ENCODE measurements at places on chromosomes 6 and 20. TPM values are rescaled to one million over a fixed set of nuclear protein-coding genes. Genes with fewer than 3 reads are reported as not detected.

DNA sequence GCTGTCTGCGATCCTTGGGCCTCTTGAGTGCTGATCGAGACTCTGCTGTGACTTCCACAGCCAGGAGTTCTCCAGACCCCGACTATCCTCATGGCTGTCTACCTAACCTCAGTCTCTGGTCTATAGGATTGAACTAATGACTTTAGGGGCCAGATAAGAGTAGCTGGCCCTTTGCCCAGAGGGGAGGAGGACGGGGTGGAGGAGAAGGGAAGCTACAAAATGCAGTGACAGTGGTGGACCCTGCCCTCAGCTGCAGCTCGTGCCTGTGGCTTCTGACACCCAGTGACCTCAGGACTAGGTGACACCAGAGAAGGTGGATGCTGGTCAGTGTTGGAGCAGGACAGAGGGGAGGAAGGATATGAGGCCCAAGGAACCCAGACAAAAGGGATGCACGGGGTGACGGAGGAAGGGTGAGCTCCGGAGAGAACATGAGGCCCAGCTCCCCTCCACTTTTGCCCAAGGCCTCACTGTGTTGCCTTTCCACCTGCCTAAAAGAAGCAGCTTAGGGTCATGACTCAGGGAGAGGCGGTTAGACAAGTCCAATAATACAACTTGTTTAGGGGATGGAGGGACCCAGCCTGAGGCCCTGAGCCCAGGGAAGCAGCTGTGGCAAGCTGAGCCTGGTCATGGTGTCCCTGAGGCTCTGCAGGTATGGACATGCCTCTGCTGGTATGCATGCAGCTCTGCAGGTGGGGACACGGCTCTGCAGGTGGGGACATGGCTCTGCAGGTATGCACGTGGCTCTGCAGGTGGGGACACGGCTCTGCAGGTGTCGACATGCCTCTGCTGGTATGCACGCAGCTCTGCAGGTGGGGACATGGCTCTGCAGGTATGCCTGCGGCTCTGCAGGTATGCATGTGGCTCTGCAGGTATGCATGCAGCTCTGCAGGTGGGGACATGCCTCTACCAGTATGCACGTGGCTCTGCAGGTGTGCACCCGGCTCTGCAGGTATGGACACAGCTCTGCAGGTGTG, 67.7 kb downstream of the SYNJ2 start:
- DNase-seq = no peak

DNA sequence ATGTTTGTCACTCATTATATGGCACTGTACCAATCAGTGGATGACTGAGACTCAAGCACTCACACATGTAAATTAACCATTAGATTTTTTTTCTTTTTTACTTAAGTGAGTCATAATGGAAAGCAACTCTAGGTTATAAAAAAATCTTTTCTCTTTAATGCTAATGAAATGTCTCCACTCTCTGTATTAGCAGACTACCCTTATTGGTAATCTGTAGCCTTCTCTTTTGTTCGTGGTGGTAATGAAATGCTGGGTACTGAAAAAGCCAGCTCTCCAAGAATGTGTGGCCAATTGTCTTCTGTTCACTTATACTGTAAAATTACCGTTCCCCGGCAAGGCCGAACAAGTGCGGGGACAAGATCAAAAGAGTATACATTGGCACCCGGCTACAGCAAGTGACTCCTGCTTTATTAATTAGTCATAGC, 69.0 kb downstream of the AFG1L start:
- DNase-seq = no peak

GRCh38 chr6:47402081-47402480, 75.5 kb upstream of the CD2AP start:
- no peak for DNase-seq

DNA sequence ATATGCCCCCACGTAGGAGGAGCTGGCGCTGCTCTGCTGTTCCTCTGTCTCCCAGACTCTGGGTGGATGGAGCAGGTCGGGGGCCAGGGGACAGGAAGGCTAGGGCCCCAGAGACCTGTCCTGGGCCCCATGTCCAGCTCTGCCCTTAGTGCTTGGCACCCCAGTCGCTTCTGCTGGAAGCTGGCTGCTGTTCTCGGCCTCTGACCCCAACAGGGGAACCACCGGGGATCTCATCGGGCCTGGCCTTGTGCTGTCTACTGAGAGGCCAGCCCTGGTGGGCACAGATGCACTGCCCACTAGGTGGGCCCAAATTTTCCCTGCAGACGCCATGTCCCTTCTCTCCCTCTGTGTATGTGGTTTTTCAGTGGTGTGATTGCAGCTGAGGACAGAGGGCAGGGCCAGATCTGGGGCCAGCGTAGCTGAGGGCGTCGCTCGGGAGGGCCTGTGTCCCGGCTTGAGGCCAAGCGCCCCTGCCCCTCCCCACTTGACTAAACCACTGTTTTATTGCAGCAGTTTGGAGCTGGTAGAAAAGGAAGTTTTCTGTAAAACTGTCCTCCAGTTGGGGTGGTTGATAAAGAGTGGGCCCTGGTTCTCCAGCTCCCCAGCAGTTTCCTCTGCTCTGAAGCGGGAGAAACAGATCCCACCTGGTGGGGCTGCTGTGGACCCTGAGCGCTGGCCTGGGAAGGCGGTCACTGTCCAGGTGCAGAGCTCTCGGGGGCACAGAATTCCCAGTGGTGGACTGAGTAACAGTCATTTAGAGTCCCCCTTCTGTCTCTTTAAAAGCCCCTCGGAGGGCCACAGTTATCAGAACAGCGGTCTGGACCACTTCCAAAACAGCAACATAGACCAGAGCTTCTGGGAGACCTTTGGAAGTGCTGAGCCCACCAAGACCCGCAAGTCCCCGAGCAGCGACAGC, 5.9 kb upstream of the COL20A1 start:
- DNase-seq = no peak

GRCh38 chr6:43933148-43933885, 163.3 kb downstream of the VEGFA start:
- peak; percentile 80 for DNase-seq

DNA sequence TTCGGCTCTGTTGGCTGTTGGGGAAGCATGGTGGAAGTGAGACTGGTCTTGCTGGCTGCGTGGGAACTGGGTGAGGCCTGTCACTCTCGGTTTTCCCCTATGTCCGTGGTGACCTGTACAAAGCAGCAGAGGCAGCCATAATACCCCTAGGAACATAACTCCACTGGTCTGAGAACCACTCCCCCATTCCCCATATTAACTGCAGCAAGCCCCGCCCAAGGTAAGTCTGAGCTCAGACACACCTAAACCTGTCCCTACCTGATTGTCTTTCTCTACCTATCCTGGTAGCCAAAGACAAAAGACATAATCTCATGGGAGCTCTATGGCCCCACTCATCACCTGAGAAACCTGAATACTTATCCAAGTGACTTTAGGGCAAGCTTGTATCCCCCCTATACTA, 156.3 kb upstream of the PHACTR1 start:
- DNase-seq = no peak

DNA sequence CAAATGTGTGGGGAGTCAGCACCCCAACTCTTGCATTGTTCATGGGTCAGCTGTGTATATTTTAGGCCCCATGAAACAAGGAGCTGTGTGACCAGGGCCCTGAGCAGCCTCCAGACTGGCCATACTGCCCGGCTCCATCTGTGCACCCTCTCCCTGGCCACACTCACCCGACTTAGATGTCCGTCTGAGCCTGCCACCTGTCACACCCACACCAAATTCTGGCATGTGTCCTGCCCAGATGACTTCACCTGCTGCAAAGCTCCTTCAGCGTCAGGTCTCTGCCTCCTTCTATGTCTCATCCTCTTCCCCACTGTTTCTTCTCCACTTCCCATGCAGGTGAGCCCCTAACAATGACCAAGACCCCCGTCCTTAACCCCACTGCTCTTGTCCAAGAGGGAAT, 88.1 kb upstream of the THBS2 start:
- no peak for DNase-seq

GRCh38 chr6:39056681-39057080, 8.1 kb downstream of the GLP1R start:
- no peak for DNase-seq

DNA sequence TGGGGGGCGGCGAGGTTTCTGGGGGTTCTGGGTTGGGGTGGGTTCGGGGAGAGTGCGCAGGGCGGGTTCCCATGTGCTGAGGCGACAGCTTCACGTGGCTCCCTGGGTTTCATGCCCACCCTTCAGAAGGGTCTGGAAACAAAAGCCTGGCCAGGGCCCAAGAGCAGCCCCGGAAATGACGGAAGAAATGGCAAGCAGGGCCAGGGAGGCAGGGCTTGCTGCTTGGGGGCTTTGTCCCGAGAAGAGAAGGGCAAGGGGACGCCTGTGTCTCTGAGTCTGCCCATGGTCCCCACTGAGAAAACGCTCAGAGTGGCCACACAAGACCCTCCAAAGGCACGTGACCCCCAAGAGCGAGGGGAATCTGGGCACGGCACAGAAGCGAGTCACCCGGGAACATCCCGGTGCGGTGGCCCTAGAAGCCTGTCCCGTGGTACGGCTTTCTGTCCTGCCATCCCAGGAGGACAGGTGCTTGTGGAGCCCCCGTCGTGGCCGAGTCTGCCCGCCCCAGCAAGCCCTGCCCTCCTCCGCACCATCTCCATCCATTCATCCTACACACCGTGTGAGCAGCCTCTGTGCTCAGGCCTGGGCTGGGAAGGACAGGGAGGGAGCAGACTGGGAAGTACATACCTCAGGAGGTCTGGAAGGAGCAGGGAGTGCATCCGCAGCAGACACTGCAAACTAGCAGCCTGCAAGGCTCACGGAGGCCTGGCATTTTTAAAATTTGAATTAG, 9.0 kb downstream of the NPEPL1 start:
- DNase-seq = no peak

GRCh38 chr20:58102744-58103516, 125.5 kb downstream of the ANKRD60 start:
- no peak for DNase-seq

GRCh38 chr6:161459008-161459615, 185.3 kb upstream of the AGPAT4 start:
- no peak for DNase-seq

GRCh38 chr6:1792989-1793388, 183.3 kb downstream of the FOXC1 start:
- no peak for DNase-seq

DNA sequence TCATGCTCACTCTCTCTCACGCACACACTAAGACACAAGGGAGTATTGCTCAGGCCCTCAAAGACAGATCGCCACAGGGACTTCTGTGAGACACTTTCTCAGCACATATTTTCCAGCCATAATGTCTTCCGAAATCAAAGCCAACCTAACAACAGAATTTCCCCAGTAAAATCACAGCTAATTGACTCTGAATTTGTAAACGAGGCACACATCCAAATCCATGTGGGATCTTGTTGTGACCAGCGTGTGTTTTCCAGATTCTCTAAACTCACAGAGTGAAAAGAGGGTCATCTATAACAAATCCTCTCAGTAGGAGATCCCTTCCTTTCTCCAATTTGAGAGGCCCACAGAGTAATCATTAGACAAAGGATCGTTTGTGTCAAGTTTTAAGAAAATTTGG, 280.4 kb downstream of the PACRG start:
- peak; percentile 82 for DNase-seq

DNA sequence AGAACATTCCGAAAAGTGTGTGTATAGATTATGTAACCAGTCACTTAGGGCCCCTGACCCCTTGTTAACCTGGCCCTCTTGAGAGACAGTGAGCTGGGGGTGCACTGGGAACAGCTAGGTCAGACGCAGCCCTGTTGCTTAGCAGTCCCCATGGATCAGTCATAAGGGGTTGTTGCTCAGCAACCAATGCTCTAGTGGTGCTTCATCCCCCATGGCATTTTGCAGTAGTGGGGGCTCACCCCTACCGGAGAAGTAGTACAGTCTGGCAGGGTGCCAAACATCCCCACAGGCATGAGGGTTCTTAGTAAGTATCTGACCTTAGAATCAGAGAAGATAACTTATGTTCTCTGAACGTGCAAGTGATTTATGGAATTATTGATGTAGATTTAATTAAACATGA, 12.3 kb downstream of the PKIB start:
- peak; percentile 19 for DNase-seq

- DNase-seq = no peak
Observed at GRCh38 chr20:51609251-51609650, 66.7 kb upstream of the NFATC2 start.

DNA sequence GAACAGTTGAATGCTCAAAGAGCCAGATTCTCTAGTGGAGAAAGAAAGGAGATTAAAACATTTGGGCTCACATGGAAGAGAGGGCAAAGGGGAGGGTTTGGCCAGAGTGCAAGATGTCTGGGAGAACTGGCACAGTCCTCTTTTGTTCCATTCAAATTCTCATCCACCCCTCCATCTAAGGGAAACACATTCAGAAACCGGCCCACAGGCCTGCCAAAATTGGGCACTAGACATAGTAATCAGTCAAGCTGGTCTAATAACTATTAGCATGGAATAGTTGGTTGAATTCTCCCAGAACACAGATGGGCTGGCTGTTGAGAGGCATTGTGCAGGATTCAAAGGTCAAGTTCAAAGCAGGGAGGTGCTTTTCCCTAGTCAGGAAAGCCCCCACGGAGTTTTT, 341.4 kb upstream of the IRAK1BP1 start:
- DNase-seq = no peak

DNA sequence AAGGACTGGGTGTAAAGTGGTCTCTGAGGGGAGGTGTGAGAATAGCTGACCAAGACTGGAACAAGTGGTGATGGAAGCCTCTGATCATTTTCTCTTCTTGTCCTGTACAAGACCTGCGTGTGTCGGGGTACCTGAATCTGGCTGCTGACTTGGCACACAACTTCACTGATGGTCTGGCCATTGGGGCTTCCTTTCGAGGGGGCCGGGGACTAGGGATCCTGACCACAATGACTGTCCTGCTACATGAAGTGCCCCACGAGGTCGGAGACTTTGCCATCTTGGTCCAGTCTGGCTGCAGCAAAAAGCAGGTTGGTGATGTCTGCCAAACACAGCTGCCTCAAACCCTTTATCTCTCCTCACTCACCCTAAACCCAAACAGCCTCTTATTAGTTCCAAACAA, 1.7 kb upstream of the HSD17B8 start:
- no peak for DNase-seq

DNA sequence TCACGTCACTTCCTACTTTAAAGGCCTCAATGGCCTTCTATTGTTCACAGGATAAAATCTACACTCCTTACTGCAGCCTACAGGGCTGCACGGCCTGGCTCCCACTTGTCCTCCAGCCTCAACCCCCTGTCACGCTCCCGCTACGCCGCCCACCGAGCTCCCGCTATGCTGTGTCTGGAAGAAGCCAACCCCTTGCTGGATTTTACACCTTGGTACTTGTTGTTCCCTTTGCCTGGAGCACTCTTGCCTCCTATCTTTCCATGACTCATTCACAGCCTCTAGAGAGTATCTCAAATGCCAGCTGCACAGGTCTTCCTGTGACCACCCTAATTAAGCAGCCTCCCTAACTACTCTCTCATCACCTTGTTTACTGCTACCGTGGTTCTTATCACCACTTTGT, 259.9 kb downstream of the PRKN start:
- no peak for DNase-seq

The MAFB gene
- total RNA-seq = 17.5 TPM

The DPPA5 gene
- not detected for total RNA-seq

The OPRL1 gene
- 2.5 TPM for total RNA-seq

The ERVFRD-1 gene
- 0.09 TPM for total RNA-seq

The LRFN2 gene
- 0.06 TPM for total RNA-seq

All from lung (tissue), 17 donors.